Upper lobe of right lung (tissue), 1 donor: ENCODE measurements at places on chromosomes 16 and 17. TPM values are rescaled to one million over a fixed set of nuclear protein-coding genes. Genes with fewer than 3 reads are reported as not detected.

DNA sequence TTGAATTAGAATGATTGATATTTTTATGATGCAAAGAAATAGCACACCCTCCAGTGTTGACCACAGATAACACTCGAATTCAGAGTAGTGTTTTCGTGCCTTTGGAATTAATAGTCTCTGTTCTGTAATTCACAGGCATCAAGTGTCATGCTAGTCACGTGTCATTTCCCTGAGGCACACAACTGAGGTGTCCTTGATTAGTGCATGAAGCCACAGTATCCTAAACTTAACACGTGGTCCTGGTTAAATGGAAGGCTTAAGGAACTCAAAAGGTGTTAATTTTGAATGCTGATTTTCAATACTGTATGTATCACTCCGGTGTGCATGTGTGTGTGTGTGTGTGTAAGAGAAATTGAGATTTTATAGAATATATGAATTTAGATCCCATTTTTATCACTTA is 625.6 kb downstream of the TMEM114 start:
- DNase-seq: no peak

Gene CLEC10A
- total RNA-seq: 12.6 TPM

- no peak for DNase-seq
These were observed 249.0 kb upstream of the CCL2 start for GRCh38 chr17:34006126-34006525.

- no peak for DNase-seq
These were observed 809 bp upstream of the RAB34 start for GRCh38 chr17:28718333-28719020.

DNA sequence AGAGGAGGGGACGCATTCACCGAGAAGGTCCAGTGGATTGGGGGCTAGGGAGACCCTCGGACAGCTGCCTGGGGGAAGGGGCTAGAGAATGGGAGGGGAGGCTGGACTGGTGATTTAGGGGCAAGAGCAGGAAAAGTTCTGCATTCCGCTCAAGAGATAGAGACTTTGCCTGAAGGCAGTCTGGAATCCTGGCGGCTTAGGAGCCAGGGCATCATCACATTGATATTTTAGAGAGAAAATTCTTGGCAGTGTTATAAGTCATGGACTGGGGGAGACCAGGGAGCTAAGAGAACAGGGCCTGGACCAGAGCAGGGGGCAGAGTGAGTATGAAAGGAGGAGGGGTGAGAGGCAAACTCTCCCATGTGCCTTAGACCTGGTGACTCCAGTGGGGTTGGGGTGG is 35.8 kb downstream of the MSI2 start:
- no peak for DNase-seq

- DNase-seq: peak; percentile 77
These were observed 60.0 kb downstream of the KLHDC4 start for GRCh38 chr16:87705771-87706277.

GRCh38 chr17:75689441-75689873 is 22.3 kb downstream of the SAP30BP start:
- DNase-seq: no peak

Gene MYH3
- 2.8 TPM for total RNA-seq

DNA sequence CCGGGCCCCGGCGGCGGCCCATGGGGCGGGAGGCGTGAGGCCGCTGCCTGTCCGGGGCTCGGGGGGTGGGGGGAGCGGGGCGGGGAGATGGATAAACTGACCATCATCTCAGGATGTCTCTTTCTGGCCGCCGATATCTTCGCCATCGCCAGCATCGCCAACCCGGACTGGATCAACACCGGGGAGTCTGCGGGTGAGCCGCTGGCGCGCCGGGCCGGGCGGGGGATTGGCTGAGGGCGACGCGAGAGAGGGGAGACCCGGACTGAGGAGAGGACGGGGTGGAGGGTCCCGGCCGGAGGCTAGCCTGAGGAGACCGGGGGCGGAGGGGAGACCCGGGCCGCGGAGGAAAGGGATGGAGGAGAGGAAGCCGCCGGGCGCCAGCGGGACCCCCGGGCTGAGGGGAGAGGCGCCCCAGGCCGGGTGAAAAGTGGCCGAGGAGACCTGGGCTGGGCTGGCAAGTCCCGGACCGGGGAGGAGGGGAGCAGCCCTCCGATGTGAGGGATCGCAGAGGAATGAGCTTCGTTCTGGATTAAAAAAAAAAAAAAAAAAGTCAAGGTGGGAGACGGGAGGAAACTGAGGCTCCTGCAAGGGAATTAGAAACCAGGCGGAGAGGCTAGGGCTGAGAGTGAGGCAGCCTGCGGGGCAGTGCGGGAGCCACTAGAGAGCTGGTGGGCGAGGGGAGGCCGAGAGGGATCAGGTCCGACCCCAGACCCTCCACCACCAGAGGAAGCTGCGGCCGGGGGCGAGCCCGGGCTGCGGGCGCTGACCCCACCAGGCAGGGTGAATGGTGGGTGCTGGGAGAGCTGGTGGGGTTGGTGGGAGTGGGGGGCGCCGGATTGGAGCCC is 526 bp downstream of the MOSMO start:
- peak; percentile 67 for DNase-seq

DNA sequence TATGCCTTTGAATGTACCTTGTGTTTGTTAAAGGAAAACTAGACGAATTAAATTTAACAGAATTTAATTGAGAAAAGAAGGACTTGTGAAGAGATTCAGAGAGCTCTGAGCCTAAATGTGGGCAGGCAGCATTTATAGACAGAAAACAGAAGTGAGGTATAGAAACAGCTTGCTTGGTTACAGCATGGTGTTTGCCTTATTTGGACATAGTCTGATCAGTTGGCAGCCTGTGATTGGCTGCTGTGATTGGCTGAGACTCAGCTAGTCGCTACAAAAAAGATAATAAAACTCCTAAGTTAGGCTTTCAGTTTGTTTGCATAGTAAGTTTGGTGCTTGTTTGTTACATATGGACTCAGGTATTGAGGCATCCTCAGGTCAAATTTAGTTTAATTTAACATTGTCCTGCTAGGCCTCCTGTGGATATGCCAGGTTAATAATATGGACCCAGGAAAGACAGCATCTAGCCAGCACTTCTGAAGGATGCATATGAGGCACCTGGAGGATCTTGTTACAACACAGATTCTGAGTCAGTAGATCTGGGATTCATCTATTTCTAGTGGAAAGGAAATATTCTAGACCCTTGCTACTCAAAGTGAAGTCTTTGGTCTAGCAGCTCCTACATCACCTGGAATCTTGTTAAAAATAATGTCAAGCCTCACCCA is 43.4 kb downstream of the SLFN5 start:
- DNase-seq: no peak

GRCh38 chr16:88686439-88687253 is at the start of gene SNAI3:
SNAI3 (minus strand) TSS chr16:88686507; CDS start chr16:88686406, 101 bp downstream.
- DNase-seq: peak; percentile 96

Gene KRT33B
- total RNA-seq: not detected

GRCh38 chr16:81482329-81483063 is 37.9 kb downstream of the CMIP start:
- no peak for DNase-seq

Gene DNAI2
- total RNA-seq: not detected

Gene RAB37
- total RNA-seq: 6.8 TPM

DNA sequence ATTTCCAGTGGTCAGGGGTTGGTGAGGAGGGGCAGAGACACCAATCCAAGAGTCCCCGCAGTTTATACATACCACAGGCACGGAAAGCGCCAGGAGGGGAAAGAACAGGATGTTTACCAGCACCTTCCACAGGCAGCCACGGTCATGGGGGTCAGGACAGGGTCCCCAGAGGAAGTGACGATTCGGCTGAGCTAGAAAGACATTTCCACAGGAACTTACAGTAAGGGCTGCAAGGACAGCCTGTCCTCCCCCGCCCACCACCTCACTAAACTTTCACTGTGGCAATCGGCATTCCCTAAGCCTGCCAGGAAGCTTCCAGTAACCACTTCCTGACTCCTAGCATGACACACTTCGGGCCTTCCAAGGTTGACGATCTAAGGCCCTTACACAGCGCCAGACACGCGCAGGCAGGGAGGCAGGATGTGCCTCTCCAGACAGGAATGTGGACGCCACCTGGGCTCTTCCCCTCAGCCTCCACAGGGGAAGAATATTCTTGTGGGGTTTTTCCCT is 1.2 kb upstream of the MT2A start:
- DNase-seq: peak; percentile 82

- DNase-seq: peak; percentile 16
These were observed 12.2 kb upstream of the RPH3AL start for GRCh38 chr17:364766-365165.

DNA sequence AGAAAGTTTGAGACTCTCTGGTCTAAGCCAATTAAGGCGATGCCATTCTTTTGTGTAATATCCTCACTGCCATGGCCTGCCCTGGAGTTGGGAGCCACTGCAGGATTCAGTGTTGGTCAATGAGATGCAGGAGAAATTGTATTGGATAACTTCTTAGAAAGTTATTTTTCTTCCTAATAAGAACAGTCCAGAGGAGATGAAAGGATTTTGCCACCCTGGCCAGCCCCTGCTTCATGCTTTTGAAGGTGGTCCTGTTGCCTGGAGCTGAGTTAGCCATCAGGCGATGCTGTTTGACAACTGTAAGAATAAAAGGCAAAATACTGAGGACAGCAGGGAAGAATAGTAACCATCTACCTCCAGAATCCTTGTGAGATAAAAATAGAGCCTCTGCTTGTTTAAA is 35.4 kb upstream of the CNTNAP4 start:
- no peak for DNase-seq

DNA sequence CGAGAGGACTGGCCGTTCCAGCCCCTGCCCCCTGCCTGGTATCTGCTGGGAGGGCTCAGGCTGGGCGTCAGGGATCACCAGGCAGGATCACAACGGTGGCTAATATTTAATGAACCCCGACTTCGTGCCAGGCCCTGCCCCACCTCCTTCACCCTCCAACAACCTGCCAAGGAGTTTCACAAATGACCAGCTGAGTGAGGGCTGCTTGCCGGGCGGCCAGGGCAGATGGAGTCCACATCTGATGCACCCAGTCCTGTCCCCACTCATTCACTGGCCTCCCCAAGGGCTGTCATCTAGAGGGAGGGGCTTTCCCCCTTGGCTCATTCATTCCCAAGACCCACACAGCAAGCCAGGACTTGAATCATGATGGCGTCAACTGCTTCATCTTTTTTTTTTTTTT is 17.5 kb downstream of the UBALD1 start:
- DNase-seq: no peak

- DNase-seq: peak; percentile 57
These were observed 113.6 kb downstream of the SNX29 start for GRCh38 chr16:12090151-12090530.

Gene TBC1D3
- total RNA-seq: not detected

DNA sequence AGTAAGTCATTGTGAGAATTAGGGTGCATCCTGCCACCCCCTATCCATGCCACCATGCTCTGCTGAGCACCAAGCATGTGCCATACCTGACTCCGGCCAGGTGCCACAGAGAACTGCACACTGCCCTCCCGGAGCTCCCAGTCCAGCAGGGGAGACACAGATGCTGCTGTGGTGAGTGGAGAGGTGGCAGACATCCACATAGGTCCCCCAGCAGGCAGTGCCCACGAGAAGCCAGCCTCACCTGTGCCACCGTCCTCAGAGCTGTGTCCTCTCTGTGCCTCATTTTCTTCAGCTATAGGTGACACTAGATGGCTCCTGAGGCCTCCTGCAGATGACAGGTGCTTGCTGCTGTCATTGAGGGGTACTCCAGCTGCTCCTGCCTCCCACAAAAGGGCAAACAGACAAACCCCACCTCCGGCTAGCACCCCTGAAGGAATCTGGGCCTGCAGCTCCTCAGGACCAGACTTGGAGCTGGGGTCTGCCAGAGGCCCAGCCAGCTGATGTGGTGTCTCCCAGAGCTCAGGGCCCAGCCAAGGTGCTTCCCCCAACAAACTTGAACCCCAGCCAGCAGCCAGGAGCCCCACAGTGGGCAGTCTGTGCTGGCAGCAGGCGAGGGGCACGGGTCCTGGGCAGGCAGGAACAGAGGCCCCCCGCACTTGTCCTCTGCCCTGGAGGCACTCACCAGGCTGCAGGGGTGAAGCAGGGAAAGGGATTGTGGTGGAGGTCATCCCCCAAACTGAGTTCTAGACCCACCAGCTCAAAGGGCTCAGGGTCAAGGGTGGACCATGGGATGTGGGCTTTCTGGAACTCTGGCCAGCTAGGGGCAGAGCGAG is 17.1 kb downstream of the FOXJ1 start:
- DNase-seq: no peak

Gene KRT15
- total RNA-seq: 24.3 TPM

GRCh38 chr17:48600244-48601098 is 4.3 kb downstream of the HOXB6 start:
- no peak for DNase-seq

GRCh38 chr17:13480877-13481276 is 120.9 kb downstream of the HS3ST3A1 start:
- no peak for DNase-seq

Gene SNX20
- 9.2 TPM for total RNA-seq

Gene ACSM3
- total RNA-seq: 34.3 TPM

Gene ATP2A3
- total RNA-seq: 44.4 TPM

Gene ATP1B2
- total RNA-seq: 4.8 TPM

DNA sequence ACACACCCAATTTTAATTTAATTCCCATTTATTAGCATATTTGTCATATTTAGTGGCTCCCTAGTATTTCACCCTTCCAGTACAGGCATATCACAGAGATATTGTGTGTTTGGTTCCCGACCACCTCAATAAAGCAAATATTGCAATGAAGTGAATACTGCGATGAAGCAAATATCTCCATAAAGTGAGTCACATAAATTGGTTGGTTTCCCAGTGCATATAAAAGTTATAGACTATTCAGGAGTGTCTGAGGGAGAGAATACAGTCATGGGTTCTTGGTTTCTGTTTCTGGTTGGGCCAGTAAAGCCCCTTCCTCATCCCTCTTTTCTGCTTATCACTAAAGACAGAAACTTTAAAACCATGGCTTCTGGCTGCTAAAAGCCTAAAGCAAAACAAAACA is 295.4 kb upstream of the AXIN2 start:
- DNase-seq: no peak

- no peak for DNase-seq
These were observed 75.5 kb upstream of the CLEC3A start for GRCh38 chr16:77946823-77947222.

DNA sequence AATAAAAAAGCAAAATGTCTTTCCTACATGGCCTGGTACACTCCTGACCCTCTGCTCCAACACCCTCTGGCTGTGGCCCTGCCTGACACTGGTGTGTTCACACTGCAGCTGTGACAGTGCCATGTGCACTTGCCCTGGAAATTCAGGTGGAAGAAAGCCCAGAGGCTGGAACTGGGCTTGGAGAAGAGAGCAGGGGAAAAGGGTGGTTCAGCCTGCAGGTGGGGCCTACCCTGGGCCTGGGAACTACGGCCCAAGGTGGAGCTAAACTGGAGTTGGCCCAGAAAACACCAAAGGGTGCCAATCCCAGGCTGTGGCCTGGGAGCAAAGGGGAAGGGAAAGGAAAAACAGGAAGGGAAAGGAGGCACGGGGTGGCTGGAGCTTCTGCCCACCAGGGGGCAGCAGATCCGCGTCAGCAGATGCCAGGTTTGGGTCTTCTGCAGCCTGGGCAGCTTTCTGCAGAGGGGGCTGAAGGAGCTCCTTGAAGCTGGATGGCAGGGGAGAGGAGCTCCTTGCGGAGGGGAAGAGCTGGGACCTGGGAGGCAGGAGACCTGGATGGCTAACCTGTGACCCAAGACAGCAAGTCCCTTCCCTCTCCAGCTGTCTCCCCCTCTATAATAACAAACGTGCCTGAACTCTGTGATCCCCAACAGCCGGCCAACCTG is 15.4 kb upstream of the CTCF start:
- peak; percentile 85 for DNase-seq

GRCh38 chr17:82925336-82925735 is 85.5 kb upstream of the ZNF750 start:
- no peak for DNase-seq

Gene TBC1D3C
- total RNA-seq: not detected
